ENCODE measurements at places on chromosomes 3 and 15. TPM values are rescaled to one million over a fixed set of nuclear protein-coding genes. Genes with fewer than 3 reads are reported as not detected.

Gene SLC35G2
- polyA plus RNA-seq = 5.0 TPM

Gene MAPKBP1
- polyA plus RNA-seq = 20.5 TPM

Gene GCSAM
- 1.9 TPM for polyA plus RNA-seq

Gene HEMK1
- polyA plus RNA-seq = 22.7 TPM

Gene ACSBG1
- 1.2 TPM for polyA plus RNA-seq

Gene SEMA3G
- 4.3 TPM for polyA plus RNA-seq

Gene ZBTB47
- polyA plus RNA-seq = 17.3 TPM

Gene TMEM212
- 3.1 TPM for polyA plus RNA-seq

Gene SERPINI1
- polyA plus RNA-seq = 17.6 TPM

Gene TNNC1
- 50.1 TPM for polyA plus RNA-seq

Gene MINAR1
- 0.66 TPM for polyA plus RNA-seq

- no peak for DNase-seq
These were observed 365 bp upstream of the GTF2A2 start for GRCh38 chr15:59657635-59658125.

GRCh38 chr15:33701304-33701696 lies 267.0 kb upstream of the CHRM5 start:
- no peak for DNase-seq

DNA sequence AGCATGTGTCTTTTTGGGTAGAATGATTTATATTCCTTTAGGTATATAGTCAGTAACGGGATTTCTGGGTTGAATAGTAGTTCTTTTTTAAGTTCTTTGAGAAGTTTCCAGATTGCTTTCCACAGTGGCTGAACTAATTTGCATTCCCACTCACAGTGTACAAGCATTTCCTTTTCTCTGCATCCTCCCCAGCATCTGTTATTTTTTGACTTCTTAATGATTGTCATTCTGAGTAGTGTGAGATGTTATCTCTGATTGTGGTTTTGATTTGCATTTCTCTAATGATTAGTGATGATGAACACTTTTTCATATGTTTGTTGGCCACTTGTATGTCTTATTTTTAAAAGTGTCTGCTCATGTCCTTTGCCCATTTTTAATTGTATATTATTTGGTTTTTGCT lies 337.6 kb downstream of the EFHB start:
- no peak for DNase-seq

DNA sequence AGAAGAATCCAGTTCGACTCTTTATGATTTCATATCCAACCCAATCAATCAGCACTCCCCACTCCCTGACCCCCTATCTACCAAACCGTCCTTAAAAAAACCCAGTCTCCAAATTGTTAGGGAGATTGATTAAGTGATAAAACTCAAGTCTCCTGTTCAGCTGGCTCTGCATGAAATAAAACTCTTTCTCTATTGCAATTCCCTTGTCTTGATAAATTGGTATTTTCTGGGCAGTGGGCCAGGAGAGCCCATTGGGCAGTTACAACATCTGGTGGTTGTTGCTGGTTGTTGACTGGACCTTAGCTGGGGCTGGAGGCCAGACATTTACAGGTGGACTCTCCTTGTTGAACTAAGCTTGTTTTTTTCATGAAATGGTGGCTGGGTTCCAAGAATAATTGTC lies 642.3 kb downstream of the ROBO2 start:
- DNase-seq = no peak

GRCh38 chr15:53625962-53626845 lies 133.3 kb downstream of the WDR72 start:
- no peak for DNase-seq

DNA sequence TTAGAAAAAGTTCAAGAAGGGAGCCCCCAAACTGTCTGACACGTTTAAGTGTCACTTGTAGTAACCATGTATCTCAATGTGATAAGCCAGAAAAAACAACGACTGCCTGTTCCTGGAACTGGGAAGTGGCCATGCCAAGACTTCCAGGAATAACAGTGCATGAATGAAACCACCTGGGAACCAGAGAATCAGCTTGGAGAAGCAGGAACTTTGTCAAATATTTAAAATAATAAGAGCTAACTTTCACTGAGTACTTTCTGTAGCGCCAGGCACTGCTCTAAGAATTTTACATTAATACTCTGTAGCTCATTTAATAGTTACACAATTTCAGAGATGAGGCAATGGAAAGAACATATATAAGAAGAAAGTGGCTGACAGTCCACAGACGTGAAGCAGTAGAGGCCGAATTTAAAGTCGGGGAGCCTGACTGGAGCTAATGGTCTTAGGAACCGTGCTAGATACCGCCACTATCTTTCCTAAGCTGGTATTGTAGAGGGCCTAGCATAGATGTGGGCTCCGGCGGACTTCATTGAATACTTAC lies 876 bp downstream of the PLSCR1 start:
- DNase-seq = peak; percentile 61

GRCh38 chr3:133547432-133548041 lies 25.9 kb upstream of the CDV3 start:
- no peak for DNase-seq

DNA sequence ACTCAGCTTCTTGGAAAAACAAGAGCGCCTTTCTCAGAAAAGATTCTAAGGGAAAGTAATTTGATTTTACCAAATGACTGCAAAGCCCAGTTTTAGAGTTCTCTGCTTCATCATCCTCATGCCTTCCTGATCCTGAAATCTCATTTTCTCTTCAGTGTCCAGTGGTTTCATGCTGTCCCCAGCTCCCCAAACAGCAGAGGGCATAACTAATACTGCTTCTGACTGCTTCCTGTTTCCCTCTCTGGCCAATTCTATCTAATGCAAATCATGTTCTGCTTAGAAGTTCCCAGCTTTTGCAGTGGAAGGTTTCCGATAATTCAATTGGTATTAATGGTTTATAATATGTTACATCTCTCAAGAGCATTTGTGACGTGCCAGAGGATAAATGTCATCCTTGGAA lies 161.1 kb downstream of the CLSTN2 start:
- no peak for DNase-seq

DNA sequence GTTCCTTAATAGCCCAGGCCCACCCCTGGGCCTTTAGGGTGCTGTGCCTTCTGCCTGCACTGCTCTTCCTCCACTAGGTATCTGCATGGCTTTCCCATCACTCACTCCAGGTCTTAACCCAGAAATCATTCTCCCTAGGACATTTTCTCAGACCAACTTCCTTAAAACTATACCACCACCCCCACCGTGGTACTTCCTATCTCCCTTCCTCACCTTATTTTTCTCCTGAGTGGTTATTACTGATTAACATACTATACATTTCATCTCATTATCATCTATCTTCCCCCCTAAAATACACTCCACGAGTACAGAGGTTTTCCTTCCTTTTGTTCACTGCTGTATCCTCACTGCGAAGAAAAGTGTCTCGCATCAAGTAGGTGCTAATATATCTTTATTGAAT lies 115.2 kb downstream of the ANO10 start:
- DNase-seq = no peak
